ENCODE measurements at places on chromosomes 3 and 15.

DNA sequence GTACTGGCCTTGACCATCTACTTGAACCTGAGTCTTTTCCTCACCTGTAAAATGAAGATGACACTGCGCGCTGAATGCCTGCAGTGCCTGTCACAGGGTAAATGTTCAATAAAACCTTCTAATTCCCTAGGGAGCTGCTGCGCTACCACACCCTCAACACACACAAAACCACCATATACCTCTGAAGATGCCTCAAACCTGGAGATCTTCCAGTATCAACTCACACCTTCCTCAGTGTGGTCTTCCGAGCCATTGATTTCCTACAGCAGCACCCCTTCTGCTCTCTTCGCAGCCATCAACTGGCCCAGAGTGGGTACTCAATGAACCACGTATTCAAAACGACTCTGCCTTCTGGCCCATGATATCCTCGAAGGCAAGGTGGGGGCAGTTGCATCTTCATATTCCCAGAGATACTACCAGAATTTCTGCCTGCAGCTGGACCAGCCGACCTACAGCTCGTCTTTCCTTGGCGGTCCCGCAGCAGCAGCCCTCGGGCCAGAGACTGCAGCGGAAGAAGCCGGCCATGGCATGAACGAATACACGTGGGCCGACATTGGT, 695 bp downstream of the RPL32 start:
- no peak for DNase-seq

GRCh38 chr3:30020380-30020779, 586.0 kb upstream of the TGFBR2 start:
- no peak for DNase-seq

- no peak for DNase-seq
Measured at GRCh38 chr3:172009803-172010202, 29.6 kb upstream of the FNDC3B start.

GRCh38 chr15:79474252-79474651, 42.1 kb downstream of the MINAR1 start:
- no peak for DNase-seq

DNA sequence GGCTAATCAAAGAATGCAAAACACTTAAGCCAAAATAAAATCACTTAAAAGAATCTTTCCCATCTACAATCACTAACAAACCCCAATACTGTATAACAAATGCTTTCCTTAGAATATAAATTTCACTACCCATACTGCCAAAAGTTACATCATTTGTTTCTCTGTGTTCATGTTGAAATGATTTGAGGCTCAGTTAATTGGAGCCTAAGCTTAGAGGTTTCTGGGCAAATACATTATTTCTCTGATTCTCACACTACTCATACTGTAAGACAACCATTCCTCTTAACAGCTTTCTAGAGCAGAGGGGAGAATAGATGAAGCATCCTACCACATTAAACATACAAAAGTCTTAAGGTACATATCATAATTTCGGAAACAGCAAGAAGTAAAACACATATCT, 2.1 kb downstream of the RIOX2 start:
- no peak for DNase-seq

- no peak for DNase-seq
Measured at GRCh38 chr15:48282216-48282615, 49.0 kb upstream of the DUT start.

GRCh38 chr15:88066636-88067330, 189.8 kb downstream of the NTRK3 start:
- no peak for DNase-seq

GRCh38 chr3:14600856-14601610, 50.5 kb upstream of the CCDC174 start:
- no peak for DNase-seq

DNA sequence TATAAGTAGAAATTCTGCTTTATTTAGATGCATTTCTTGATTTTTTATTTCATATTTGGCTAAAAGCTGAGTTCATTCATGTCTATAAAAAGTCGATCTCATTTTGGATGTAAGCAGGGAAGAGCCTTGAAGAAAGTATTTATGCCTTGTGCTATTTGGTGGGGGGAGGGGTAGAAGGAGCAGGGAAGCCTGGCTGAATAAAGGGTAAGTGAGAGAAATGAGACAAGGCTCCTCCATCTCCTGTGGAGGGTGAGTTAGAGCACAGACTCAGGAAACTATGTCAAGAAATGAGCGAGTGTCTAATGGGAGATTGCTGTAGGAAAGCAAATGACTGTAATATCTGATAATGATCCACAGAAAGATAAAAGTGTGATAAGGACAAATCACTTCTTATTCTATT, 121.8 kb upstream of the ATP11B start:
- DNase-seq: no peak

DNA sequence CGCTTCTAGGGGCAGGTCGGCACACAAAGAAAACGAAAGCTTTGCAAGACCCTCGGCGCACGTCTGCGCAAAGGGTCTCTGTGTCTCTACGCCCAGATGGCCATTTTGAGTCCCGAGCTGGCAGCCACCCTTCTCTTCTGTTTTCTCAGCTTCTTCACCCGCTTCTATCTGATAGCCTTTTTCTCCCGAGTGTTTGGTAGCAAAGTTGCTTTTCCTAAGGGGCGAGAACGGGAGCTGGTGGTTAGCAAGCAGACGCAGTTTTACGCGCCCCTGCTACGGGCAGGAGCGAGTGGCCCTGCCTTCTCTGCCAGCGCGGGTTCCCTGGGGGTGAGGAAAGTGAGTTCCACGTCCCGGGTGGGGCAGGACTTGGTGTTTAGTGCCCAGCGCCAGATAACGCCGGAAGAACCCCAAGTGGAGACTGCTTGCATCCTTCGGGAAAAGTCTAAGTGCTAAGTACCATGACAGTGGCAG, 2.9 kb upstream of the MKRN2 start:
- no peak for DNase-seq

DNA sequence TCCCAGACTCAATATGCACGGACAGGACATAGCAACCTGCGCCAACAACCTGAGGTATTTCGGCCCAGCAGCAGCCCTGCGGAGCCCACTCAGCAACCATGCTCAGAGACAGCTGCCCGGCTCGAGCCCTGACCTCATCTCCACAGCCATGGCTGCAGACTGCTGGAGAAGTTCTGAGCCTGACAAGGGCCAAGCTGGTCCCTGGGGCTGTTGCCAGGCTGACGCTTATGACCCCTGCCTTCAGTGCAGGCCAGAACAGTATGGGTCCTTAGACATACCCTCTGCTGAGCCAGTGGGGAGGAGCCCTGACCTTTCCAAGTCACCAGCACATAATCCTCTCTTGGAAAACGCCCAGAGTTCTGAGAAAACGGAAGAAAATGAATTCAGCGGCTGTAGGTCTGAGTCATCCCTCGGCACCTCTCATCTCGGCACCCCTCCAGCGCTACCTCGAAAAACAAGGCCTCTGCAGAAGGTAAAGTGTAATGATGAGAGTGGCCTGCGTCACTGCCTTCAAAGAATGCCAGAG, 25.5 kb downstream of the TMEM41A start:
- no peak for DNase-seq

DNA sequence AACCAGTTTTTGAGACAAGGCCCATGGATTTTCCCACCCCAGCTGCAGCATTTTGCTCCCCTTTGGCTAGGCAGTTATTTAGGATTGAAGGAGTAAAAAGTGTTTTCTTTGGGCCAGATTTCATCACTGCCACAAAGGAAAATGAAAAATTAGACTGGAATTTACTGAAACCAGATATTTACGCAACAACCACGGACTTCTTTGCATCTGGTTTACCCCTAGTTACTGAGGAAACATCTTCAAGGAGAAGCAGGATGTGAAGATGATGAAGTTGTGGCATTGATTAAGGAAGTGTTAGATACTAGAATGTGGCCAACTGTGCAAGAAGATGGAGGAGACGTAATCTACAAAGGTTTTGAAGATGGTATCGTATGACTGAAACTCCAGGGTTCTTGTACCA, 165.2 kb upstream of the MYRIP start:
- DNase-seq: no peak

GRCh38 chr15:66587749-66588148, 22.0 kb upstream of the LCTL start:
- DNase-seq: no peak

DNA sequence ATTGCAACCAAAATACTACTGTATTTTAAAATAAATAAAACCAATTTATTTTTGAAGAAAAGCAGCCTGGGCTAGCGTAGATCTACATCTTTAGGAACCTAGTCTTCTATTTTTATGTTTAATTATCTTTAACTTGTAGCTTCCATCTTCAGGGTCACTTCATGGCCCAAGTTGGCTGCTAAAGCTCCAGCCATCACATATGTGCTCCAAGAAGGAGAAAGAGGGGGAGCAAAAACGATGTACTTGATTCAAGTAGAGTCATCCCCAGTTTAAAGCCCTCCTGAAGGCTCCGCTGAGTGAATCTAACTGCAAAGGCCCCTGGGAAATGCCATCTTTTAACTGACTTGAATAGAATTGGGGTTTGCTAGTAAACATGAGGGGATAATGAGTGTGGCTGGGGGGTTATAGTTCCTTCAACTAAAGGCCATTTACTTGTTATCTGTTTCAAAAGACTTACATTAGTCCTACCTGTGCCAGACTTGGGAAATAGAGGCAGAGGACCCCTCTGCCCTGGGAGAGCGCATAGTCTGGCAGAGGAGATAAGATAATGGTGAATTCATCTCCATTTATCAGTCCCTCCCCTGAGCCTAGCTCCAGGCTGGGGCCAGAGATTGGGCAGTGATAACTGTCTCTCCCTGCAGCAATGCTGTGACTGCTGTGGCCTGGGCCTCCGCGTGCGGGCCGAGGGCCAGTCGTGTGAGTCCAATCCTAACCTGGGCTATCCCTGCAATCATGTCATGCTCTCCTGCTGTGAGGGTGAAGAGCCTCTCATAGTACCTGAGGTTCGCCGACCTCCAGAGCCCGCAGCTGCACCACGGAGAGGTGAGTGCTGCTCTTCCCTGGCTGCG, 64.6 kb downstream of the FBLN2 start:
- no peak for DNase-seq

- DNase-seq: peak; percentile 57
Measured at GRCh38 chr3:45226206-45226915, at the start of gene TMEM158. TSS of gene TMEM158 (minus strand) at chr3:45226287. CDS start at chr3:45226027, 260 bp downstream.

- DNase-seq: no peak
Measured at GRCh38 chr15:81311752-81312464, 12.0 kb downstream of the STARD5 start.

DNA sequence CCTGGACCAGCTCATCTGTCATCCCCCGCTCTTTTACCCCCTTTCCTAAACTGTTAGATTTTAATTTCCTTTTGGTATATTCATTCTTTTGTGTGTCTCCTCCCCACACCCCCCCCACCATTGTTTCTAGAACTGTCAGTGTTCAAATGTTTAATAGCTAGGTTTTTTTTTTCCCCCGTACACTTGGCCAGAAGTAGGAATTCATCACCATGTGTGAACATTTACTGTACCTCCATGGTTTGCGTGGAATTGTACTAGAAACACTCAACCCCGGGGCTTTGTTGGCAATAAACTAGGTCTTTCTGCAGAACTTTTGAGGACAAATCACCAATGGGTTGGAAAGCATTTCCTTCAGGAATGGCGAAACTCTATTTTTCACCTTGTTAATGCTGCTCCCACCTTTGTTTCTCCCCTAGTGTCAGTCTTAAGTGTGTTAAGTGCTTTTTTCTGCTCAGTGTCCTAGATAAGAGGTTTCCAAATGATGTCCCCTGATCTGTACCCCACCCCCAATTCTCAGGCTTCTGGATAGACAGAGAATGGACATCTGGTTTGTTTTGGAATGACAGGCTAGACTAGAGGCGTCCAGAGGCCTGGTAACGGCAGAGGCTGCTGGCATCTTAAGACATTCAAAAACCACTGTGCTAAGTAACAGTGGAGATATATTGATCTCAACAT, 76.8 kb downstream of the SMAD3 start:
- DNase-seq: no peak

DNA sequence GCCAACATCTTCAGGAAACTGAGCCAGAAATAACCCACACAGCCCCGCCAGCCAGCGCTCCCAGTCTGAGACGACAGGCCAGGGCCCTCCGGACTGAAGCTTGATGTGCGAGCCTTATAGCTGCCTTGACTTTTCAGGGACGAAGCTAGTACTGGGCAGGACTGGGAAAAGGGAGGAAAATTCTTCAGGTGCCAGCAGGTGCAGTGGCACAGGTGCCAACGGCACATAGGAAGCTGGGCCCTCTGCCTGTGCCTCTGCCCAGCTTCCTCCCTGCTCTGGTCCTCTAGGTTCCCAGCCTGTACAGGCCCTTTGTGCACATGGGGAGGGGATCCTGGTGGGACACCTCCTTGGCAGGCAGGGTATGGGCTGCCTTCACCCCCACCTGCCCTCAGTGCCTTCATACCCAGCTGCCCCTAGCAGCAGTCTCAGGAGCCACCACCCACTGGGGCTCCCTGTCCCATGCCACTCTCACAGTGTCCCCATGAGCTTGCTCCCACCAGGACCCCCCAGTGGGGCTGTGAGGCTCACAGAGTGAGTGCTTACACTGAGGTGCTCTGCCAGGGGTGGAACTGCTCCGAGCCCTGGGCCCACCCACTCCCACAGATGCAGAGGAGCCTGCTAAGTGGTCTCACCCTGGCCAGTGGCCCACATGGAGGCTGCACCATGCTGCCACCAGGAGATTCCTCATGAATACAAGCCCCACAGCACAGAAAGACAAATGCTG, 61.0 kb downstream of the DNAJB8 start:
- DNase-seq: no peak

- DNase-seq: no peak
Measured at GRCh38 chr3:71805199-71805598, 20.3 kb upstream of the PROK2 start.

DNA sequence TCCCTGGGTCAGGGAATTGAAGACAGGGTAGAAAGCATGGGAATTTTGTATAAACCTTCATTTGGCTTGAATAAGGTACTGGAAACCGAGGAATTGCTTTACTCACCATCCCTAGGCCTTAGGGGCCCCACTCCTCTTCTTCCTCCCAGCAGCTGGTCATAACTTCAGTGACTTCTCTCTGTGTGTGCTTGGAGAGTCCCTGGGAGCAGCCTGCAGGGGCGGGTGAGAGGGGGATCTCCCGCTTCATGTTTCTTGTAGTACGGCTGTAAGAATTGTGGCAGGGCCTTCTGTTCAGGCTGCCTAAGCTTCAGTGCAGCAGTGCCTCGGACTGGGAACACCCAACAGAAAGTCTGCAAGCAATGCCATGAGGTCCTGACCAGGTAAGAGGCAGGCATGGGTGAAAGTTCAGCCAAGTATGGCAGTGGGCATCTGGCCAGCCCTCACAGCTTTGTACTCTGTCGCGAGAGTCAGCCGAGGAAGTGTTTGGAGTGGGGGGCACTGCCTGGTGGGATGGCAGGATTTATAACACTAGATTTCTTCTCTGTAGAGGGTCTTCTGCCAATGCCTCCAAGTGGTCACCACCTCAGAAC, 1.7 kb upstream of the DNAJC17 start:
- no peak for DNase-seq

GRCh38 chr15:44535523-44536301, 1.2 kb upstream of the EIF3J start:
- DNase-seq: no peak

DNA sequence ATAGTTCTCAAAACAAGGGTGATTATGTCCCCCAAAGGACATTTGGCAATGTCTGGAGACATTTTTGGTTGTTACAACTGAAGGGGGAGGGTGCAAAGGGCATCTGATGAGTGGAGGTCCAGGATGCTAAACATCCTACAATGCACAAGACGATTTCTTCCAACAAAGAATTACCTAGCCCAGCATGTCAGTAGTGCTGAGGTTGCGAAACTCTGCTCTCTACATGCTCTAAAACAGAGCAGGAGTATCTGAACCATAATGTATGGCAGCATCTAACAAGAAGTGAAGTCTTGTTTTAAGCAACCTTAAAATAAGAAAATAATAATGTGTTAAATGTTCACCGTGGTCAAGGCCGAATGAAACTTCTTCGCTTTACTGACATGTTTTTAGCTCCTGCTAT, 7.0 kb downstream of the GYG1 start:
- no peak for DNase-seq
